ENCODE measurements at places on chromosomes 3 and 15. TPM values are rescaled to one million over a fixed set of nuclear protein-coding genes. Genes with fewer than 3 reads are reported as not detected.

GABRR3 gene
- 0.82 TPM for total RNA-seq

LIPC gene
- total RNA-seq = 0.14 TPM

CDV3 gene
- total RNA-seq = 123 TPM

HESX1 gene
- 1.8 TPM for total RNA-seq

SYNPR gene
- 3.0 TPM for total RNA-seq

CPLX3 gene
- total RNA-seq = 0.32 TPM
